SHP77 treated with DMSO at 0.1 percent for 48 hours (cell line): ENCODE measurements at places on chromosomes 1 and 21.

GRCh38 chr1:185132534-185132933 lies 24.2 kb downstream of the TRMT1L start:
- DNase-seq = no peak

- DNase-seq = no peak
Measured at GRCh38 chr1:50352428-50352827, 70.8 kb downstream of the DMRTA2 start.

GRCh38 chr1:58855274-58856165 lies 71.7 kb upstream of the JUN start:
- DNase-seq = no peak

DNA sequence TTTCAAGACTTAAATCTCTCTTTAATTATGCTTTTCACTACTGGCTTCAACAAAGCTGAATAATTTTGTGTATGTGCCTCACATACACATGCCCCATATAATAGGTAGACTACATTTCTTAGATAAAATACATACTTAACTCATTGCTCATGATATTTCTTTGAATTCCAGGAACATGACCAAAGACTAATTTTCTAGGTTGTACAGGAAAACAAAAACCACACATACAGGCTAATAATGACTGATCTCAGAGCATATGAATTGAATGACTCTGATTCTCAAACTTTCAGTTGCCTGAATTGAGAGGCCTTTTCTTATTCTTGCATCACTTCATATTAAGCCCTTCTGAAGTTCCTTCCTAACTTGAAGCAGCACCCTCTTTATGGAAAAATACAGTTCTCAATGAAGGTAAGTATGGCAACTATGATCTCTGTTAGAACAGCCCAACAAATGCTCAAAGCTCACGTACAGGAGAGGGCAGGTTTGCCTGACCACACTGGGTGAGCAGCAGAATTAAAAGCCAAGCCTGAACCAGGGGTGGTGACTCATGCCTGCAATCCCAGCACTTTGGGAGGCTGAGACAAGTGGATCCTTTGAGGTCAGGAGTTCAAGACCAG lies 22.6 kb upstream of the UAP1 start:
- no peak for DNase-seq

DNA sequence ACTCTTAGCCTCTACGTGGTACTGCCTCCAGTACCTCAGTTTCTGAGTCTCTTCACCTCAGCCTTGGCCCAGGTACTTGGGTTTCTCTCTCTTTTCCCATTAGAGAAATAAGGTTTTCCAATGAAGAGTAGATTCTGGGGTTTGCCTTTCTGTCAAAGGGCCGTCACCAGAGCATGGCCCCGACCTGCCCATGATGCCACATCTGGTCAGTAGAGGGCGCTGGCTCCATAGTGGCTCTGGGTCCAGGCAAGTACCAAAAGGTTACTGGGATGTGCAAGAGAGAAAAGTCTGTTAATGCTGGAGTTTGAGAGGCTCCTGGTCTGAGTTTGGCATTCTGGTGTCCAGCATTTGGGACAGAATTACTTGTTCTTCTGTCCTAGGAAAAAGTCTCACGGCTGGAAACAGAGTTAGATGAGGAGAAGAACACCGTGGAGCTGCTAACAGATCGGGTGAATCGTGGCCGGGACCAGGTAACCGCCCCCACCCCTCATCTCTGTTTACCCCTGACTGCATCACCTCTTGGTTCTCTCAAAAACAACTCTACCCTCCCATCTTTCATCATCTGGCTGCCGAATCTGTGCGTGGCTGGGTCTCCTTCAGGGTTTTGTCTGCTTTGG lies 5.3 kb upstream of the TUFT1 start:
- peak; percentile 68 for DNase-seq

- DNase-seq = no peak
Measured at GRCh38 chr1:162905174-162906158, 44.5 kb upstream of the CCDC190 start.

- no peak for DNase-seq
Measured at GRCh38 chr1:227306689-227307088, 11.6 kb downstream of the CDC42BPA start.

- DNase-seq = no peak
Measured at GRCh38 chr1:29973406-29973805, 737.1 kb downstream of the PTPRU start.

GRCh38 chr1:26181586-26182382 lies 4.5 kb downstream of the CNKSR1 start:
- DNase-seq = no peak

- no peak for DNase-seq
Measured at GRCh38 chr1:35660581-35661473, 19.5 kb upstream of the PSMB2 start.

- no peak for DNase-seq
Measured at GRCh38 chr1:26138974-26139558, 19.8 kb upstream of the FAM110D start.

- no peak for DNase-seq
Measured at GRCh38 chr1:72003092-72003491, 279.2 kb downstream of the NEGR1 start.

- DNase-seq = no peak
Measured at GRCh38 chr1:87291107-87291506, 37.6 kb upstream of the LMO4 start.

- DNase-seq = no peak
Measured at GRCh38 chr1:225250432-225250831, 177.4 kb downstream of the LBR start.
